Left renal pelvis (tissue), 4 donors: ENCODE measurements at places on chromosomes 12 and 14. TPM values are rescaled to one million over a fixed set of nuclear protein-coding genes. Genes with fewer than 3 reads are reported as not detected.

Gene PTGER2
- polyA plus RNA-seq = 8.2 TPM

Gene SLC25A47
- not detected for polyA plus RNA-seq

Gene SRGAP1
- 26.5 TPM for polyA plus RNA-seq

Gene ZNF268
- polyA plus RNA-seq = 43.9 TPM

Gene SPIC
- not detected for polyA plus RNA-seq

Gene PIWIL1
- polyA plus RNA-seq = 1.8 TPM

Gene IL22
- polyA plus RNA-seq = not detected

Gene LRP1
- polyA plus RNA-seq = 82.8 TPM

Gene SLC6A15
- polyA plus RNA-seq = 1.6 TPM

Gene ANKRD33
- polyA plus RNA-seq = 0.36 TPM

Gene OR6C68
- not detected for polyA plus RNA-seq

Gene SLC5A8
- polyA plus RNA-seq = 25.2 TPM

Gene OVCH1
- polyA plus RNA-seq = 0.55 TPM

Gene ABCC9
- polyA plus RNA-seq = 18.9 TPM

Gene ACOT6
- polyA plus RNA-seq = not detected

Gene RNFT2
- polyA plus RNA-seq = 6.1 TPM

DNA sequence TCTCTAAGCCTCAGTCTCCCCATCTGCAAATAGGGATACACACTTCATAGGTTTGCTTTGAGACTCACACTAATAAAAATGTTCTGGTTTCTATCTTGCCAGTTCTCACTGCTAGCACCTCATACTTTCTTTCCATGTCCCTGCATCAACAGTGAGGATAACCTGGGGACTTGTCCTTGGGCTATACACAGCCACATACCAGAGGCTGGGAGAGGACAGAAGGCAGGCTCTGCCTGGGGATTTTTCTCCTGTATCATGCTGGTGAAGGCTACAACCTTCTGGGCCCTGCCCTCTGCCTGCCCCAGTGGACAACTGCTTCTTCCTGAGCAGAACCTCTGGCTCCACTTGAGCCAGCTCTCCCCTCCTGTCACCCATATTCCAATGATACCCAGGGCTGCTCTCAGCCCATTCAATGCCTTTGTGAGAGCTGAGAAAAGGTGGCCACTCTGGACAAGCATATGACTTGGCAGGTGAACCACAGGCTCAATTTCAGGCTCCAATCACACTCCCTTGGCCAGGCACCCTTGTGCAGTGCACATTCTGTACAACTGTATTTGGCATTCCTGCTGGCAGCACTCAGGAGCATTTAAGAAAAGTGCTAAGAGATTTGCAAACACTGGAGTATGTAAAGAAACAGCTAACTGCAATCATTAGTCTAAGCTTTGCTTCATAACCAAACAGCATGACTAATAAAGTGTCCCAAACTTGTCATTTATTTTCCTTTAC, 135.8 kb upstream of the VRK1 start:
- DNase-seq = no peak

DNA sequence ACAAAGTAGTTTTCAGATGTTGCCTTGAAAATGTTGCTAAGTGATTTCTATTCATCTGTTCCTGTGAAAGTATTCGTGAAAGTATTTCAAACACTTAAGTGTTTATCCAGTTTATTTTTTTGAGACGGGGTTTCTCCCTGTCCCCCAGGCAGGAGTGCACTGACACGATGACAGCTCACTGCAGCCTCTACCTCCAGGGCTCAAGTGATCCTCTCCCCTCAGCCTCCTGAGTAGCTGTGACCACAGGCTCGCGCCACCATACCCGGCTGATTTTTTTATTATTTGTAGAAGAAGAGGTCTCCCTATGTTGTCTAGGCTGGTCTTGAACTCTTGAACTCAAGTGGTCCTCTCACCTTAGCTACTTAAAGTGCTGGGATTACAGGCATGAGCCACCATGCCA, 1.7 kb downstream of the ZDHHC17 start:
- DNase-seq = no peak

DNA sequence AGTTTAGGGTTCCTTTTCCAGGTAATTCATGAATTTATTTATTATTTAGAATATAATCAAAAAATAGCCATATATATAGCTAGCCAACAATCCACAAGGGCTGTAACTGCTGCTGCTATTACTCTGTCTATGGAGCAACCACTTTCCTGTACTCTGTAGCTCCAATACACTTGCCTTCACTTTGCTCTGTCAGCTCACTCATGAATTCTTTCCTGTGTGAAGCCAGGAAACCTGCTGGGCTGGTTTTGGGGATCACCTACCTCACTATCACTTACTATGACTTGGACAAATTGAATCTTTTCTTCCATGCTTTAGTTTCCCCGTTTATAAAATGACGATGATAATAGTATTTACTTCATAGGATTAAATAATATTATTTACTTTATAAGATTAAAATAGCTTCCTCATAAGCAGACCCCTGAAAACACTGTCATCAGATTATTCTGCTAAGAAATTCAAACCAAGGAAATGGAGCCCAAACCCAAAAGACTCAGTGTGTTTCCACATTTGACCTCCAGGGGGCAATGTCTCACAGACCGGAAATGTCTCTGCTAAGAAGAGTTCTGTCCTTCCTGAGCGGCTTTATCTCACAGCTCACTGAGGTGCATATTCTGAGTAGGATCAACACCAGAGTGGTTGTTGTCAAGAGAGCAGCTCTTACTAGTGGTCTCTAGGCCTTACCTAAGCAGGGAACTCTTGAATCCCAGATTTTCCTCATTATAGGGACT, 457.1 kb downstream of the DAD1 start:
- no peak for DNase-seq

DNA sequence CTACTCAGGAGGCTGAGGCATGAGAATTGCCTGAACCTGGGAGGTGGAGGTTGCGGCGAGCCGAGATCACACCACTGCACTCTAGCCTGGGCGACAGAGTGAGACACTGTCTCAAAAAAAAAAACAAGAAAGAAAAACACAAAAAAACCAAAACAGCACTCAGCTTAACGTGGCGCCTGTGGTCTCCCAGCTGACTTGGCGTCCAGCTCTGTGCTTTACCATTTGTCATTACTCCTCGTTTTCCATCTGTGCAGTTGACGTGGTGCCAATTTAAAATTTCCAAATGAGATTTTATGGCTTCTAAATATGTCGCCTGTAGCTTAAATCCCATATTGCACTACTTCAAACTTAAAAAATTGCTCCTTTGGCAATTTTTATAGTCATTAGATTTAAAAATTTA, 2.0 kb downstream of the MGP start:
- DNase-seq = peak; percentile 35

DNA sequence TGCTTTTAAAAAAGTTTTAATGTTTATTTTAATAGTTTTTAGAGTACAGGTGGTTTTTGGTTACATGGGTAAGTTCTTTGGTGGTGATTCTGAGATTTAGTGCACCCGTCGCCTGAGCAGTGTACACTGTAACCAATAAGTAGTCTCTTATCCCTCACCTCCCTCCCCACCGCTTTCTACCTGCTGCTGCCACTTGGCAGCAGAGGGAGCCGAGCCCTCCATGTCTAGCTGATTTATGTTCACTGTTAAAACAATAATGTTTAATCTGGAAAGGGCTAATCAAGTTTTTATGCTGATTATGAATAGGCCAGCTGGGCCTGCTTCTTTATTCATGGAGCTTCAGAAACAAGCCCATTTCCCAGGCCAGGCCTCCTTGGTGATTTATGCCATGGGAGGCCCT, 73.1 kb downstream of the ADCK1 start:
- DNase-seq = no peak

GRCh38 chr12:120257041-120257821, 8.3 kb downstream of the PXN start:
- DNase-seq = no peak

DNA sequence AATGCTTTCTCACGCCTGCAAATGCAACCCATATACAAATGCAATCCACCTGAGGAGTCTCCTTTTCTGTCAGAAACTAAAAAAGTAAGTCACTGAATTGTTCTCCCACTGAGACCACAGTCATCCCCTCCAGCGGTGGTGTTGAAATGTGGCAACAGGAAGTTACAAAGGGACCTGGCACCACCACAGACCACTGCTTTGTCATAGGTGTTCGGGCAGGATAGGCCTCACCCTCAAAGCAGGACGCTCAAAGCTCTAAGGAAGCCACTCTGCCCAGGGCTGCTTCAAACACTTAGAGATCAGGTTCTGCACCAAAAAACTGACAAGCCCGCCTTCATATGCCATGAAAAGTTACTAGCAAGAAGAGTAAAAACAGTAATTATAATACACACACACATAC, 11.3 kb downstream of the PHLDA1 start:
- no peak for DNase-seq

DNA sequence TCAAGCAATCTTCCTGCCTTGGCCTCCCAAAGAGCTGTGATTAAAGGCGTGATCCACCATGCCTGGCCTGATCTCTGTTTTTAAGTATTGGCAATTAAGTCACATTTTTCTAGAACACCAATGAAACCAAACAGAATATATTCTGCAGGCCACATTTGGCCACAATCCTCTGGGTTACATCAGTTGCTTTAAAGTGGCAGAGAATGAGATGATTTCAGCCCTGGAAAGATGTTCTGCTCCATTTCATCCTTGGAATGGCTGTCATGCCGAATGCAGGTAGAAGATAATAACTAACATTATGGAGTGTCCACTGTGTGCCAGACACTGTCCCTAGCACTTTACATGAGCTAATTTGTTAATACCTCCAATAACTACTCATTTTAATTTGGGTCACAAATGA, 154.4 kb downstream of the PTPN11 start:
- no peak for DNase-seq

DNA sequence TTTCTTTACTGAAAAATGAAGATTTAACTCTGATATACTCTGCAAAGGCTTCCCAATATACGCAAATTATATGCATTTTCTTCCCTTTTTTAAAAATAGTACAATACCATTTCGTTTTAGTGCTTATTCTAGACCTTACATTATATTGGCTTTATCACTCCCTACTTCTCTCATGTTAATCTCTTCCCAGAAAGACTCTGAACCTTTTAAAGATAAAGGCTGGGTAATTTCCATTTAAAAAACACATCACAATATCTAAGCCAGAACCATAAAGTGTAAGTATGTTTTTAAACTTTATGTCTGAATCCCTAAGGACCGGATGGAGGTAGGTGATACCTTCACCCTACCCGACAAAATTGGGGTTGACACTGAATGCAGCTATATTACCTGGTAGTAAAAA, 320.8 kb downstream of the DIO2 start:
- no peak for DNase-seq

GRCh38 chr14:88825503-88825902, 1.1 kb downstream of the TTC8 start:
- DNase-seq = no peak

- no peak for DNase-seq
Measured at GRCh38 chr12:6919588-6919987, 5.2 kb downstream of the ENO2 start.

- no peak for DNase-seq
Measured at GRCh38 chr14:91015435-91015834, 45.0 kb downstream of the RPS6KA5 start.

DNA sequence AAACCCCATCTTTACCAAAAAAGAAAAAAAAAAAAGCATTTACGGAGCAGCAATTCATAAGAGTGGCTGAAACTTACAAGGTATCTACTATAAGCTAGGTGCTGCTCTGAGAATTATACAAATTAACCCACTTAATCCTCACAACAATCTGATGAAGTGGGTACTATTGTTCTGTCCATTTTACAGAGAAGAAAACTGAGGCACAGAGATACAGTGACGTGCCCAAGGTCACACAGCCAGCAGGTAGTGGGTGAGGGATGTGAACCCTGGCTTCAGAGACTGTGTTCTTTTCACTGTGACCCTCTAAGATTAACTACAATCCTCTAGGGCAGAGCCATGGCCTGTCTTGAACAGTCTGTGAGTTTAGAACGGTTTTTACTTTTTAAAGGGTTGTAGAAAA, 3.3 kb downstream of the DDX54 start:
- no peak for DNase-seq

- no peak for DNase-seq
Measured at GRCh38 chr12:2547273-2548044, 247.3 kb upstream of the FKBP4 start.

DNA sequence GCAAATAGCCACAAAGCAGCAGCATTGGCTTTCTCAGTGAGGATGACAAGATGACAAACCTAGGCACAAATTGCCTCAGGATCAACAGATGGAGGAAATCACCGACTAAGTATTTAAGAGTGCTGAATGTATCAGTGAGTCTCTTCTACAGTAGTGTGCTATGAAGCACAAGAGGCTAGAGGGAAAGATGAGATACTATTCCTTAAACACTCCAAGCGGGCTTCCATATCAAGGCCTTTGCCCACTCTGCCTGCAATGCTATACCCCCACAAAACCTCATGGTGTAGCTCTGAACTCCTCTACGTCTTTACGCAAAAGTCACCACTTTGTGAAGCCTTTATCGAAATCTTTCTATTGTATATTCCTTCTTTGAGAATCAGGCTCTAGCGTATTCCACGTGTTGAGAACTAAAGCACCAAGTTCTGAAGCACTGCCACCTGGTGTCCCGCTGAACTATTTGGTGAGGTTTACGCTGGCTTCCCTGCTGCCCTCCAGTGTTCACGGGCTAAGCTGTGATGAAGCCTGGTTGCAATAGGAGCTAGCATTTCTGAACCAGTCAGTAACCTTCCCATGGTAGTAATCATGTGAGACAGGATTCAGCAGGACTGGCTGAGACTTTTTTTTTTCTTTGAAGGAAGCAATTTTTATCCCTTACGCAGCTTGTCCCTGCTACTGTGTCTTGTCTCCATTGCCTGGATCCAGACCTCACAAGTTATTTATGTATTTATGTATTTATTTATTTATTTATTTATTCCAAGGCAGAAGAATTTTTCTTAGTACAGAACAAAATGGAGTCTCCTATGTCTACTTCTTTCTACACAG, 426.5 kb upstream of the OR4E1 start:
- DNase-seq = no peak

GRCh38 chr12:68882251-68882964, 50.6 kb downstream of the CPM start:
- no peak for DNase-seq

DNA sequence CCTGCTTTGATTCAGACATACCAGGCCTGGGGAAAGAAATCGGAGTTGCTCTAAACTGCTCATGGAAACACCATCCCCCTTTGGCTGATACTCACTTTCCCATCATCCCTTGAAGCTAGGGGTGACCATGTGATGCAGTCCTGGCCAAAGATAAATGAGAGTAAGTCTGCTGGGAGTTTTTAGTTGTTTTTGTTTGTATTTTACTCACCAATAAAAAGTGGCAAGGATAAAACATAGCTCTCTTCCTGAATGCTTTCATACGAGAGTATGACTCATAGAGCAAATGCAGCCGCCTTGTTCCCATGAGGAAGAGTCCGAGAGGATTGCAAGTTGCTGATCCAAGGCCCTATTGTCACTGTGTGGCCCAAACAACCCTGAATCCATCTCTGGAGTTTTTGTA, 126.4 kb upstream of the TMEM132C start:
- no peak for DNase-seq

GRCh38 chr14:75697386-75697785, 36.3 kb downstream of the TTLL5 start:
- no peak for DNase-seq

GRCh38 chr12:54304187-54304810, 3.5 kb upstream of the NFE2 start:
- DNase-seq = no peak
